Muscle of leg (tissue), 16 donors: ENCODE measurements at places on chromosomes 3 and 15.

- peak; percentile 54 for DNase-seq
These were observed 544 bp upstream of the TIMMDC1 start for GRCh38 chr3:119497820-119498185.

DNA sequence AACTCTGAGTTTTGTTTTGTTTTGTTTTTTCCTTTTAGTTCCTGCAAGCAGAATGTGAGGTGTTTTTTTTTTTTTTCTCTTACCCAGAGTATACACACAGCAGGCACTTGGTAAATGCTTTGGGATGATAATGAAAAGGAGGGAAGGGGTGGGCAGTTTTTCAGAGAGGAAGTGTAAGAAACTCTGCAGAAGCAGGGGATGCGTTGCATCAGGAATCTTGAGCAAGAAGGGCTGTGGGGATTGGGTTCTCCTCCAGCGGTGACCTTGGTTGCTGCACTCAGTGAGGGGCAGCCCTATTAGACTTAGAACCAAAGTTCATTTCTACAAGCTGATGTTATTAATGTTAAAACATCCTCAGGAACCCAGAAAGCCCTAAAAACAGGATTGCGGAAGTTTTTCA is 32.2 kb upstream of the TMEM158 start:
- DNase-seq: no peak

DNA sequence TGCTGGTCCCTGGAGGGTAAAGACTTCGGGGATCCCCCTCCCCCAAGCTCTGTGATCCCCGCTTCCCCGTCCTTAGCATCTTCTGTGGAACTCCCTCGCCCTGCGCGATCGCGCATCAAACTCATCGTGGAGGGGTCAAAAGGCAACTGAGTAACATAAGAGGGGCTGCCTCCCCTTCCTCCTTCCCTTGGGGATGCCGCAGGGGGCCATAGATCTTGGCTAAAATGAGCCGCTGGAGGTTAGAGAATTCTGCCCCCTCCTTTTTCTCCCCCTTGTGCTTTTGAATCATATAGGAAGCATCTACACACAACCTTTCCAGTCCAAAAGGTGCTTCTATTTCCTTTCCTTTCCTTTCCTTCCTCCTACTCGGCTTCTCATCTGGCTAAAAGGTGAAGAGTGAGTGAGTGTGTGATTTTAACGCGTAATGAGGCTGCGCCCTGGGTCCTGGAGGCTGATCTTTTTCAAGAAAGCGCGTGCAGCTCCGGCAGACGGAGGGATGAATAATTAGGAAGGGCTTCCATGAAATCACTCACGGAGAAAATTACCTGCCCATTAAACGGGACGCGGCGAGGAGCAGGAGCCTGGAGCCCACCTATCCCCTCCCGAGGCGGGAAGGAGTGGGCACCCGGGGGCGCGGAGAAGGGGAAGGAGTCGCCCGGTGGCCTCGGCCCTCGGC is 831 bp upstream of the ROBO2 start:
- DNase-seq: peak; percentile 60

GRCh38 chr3:71896751-71897150 is 111.8 kb upstream of the PROK2 start:
- no peak for DNase-seq

- no peak for DNase-seq
These were observed 91.7 kb downstream of the PIK3R4 start for GRCh38 chr3:130654921-130655320.

GRCh38 chr15:100783760-100784492 is 95.7 kb upstream of the ALDH1A3 start:
- no peak for DNase-seq

DNA sequence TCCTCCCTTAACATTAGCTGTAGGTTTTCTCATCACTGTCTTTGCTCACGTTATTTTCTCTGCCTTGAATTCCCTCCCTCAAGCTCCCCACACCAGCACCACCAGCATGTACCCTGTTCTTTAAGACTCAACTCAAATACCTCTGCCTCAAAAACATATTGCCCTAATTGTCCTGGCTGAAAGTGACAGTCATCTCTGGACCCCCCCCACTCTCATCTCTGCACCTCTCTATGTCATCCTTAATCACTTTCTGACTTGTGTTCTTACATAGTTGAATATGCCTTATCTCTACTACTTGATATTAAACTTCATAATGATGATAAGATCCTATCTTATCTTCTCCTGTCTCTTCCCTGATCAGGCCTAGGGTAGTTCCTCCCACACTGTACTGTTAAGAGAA is 345.2 kb upstream of the TPRG1 start:
- no peak for DNase-seq

- peak; percentile 33 for DNase-seq
These were observed 48.9 kb downstream of the HES1 start for GRCh38 chr3:194184801-194185200.

DNA sequence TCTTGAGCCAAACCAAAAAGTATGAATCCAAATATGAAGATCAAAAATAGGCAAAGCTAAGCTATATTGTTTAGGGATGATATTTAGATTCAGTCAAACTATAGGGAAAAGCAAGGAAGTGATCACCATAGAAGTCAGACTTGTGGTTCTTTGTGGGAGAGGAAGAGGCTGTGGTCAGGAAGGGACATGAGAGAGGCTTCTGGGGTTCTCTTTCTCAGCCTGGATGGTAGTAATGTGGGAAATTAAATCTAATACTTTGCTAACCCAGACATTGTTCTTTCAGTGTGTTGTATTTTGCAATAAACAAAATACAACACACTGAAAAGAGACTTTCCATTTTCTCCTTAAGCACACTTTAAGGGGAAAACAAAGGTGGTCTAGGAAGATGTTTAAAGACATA is 3.1 kb downstream of the CX3CR1 start:
- no peak for DNase-seq

- no peak for DNase-seq
These were observed 922.9 kb downstream of the SI start for GRCh38 chr3:164155400-164155799.

GRCh38 chr3:66561367-66561766 is 60.5 kb upstream of the LRIG1 start:
- DNase-seq: no peak

GRCh38 chr3:126734106-126734723 is 30.2 kb downstream of the CHCHD6 start:
- no peak for DNase-seq

- no peak for DNase-seq
These were observed 38.4 kb downstream of the GTF2E1 start for GRCh38 chr3:120780977-120781376.

DNA sequence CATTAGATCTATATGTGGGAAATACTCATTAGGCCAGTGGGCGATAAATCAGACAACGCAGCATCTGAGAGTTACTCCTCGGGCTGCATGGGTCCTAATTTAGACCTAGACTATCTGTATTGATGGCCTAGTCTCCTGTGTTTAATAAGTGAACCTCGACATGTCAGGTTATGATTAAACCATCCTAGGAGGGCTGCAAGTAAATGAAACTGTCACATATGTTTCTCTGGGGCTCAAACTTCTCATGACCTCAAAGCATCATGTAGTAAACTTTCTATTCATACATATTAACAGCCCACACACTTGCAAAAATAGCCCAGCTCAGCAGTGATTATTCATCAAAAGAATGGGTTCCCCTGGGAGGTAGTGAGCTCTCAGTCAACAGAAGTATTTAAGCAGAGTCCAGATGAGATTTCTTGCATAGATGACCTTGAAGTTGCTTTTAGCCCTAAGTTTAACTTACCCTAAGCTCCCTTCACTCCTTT is 51.6 kb downstream of the RAB11A start:
- DNase-seq: peak; percentile 24

DNA sequence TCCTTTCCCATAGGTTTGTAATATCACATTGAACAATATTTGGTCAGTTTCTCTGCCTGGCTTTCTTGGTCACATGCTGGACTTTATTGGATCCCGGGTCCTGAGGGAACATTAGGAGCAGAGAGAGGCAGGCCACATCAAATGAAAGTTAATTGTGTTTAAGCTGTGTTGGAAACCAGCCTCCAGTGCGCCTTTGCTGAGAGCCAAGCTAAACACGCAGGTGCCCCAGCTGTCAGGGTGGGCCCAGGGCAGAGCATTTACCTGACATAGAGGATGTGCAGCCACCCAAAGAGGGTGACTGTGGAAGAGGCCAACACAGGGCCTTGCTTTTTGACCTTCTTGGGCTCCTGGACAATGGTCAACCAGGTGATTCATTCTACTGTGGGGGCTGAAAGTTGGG is 149.3 kb downstream of the EBLN2 start:
- no peak for DNase-seq

- DNase-seq: no peak
These were observed 53.5 kb downstream of the TFDP2 start for GRCh38 chr3:142095841-142096240.

- no peak for DNase-seq
These were observed 159.5 kb downstream of the PLCH1 start for GRCh38 chr3:155585384-155585783.

GRCh38 chr15:85545752-85546151 is 165.3 kb downstream of the AKAP13 start:
- DNase-seq: peak; percentile 57

- DNase-seq: no peak
These were observed 344.3 kb upstream of the UMPS start for GRCh38 chr3:124385996-124386395.

DNA sequence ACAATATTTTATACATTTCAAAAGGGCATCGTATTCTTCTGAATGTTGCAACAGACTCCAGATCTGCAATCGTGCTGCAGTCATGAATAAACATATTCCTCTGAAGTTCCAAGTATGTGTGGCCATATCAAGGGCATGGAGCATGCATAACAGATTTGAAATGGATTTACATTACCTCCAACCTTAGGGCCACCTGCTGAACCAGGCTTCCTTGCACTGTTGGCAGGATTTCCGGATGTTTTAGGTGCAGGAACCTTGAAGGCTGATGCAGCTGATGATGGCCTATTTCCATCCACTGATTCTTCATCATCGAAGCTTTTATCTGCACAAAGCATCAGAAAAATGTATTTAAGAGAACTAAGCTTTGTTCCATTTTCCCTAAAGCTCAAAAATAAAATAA is 73.5 kb downstream of the CLASP2 start:
- DNase-seq: no peak

GRCh38 chr15:100859970-100860828 is 19.4 kb upstream of the ALDH1A3 start:
- DNase-seq: no peak

GRCh38 chr15:60804986-60805949 is 326.3 kb upstream of the ICE2 start:
- DNase-seq: peak; percentile 73

- DNase-seq: no peak
These were observed 84.5 kb downstream of the KBTBD8 start for GRCh38 chr3:67082533-67083024.

DNA sequence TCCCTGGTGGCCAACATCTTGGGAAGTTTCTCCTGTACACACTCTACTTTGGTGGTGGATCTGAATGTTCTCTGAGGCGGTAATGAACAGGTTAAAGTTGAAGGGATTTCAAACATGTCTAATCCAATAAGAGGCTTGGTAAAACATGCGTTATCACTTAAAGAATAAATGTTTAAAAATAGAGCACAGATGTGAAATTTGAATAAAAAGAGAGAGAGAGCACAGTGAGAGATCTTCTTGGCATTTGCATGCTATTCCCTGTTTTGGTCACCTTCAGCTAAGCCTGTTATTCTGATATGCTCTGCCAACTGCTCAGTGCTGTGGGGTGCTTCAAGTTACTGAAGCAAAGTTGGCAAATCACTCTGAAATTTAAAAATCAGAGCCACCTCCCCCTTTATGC is 237.7 kb upstream of the WNT5A start:
- DNase-seq: peak; percentile 69

DNA sequence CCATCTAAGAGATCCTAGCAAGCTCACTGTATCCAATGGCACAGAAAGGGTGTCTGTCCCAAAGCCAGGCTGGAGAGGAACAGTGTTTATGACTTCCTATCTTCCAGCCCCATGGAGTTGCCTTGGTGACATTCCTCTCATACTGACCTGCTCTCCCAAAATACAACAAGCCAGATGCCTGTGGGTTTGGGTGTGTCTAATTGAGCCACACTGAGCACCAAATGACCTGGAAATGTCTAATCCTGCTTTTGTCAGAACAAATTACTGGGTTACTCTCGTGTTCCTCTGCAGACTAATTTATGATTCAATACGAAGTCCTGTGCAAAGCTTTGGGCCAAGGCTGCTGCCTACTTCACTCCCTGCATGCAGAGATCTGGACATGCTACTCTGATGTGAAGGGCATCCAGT is 98.1 kb upstream of the STRIT1 start:
- peak; percentile 84 for DNase-seq
